Islet precursor cell (in vitro differentiated cells): ENCODE measurements at places on chromosomes 2 and 18.
A peak's percentile ranks its signal among the peaks of the same experiment; 100 is the strongest.

GRCh38 chr2:11275910-11276309 lies 68.5 kb downstream of the ROCK2 start:
- no peak for DNase-seq

GRCh38 chr2:68428126-68428525 lies 39.0 kb downstream of the FBXO48 start:
- no peak for DNase-seq

GRCh38 chr18:45253973-45254708 lies 361.1 kb upstream of the SLC14A2 start:
- no peak for DNase-seq

DNA sequence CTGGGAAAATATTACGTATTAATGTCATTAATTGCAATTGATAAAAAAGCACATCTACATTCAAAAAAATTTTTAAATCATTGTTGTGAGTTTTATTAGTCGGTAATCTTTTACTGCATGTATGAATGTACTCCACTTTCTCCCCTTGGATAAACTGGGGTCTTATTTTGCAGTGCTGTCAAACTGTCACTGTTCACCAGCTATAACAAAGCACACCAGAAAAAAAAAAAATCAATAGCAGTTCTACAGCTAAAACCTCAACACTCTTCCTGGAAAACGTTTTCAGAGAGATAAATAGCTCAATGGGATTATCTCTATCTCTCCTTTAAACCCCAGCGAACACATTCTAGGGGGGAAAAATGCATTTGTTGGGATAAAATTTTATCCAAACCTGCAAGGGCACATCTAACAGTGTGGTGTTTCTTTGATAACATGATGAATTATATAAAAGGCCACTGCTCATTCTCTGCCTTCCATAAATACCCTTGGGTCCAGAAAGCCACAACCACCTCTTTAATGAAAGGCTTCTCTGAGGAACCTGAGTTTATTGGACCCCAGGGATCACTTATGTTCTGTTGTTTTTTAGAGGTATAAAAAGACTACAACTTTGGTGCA lies 219.9 kb downstream of the CDH20 start:
- no peak for DNase-seq

- DNase-seq: no peak
These were observed 44.5 kb upstream of the FAM110C start for GRCh38 chr2:90645-91312.

GRCh38 chr18:67433971-67434370 lies 82.5 kb downstream of the DSEL start:
- DNase-seq: no peak

DNA sequence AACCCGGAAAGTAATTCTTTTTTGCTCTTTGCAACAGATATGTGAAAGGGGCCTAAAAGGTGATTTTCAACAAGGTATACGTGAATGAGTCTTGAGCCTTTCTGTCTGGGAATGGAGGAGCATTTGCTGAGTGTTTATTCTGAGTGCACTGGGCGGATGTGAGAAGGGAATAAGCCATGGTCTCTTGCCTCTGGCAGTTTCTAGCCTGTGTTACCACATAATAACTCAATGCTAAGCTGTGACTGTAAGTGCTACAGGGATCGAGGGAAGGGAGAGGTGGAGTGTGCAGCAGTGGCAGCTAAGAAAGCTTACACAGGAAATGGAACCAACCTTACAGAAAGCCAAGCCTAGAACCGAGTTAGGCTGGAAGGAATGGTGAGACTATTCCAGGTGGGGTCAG lies 444.3 kb downstream of the SLC4A3 start:
- DNase-seq: peak; percentile 72
